EL (cell line): ENCODE measurements at places on chromosomes 3 and 15.

- DNase-seq = no peak
Measured at GRCh38 chr3:196284396-196284795, 3.1 kb downstream of the PCYT1A start.

GRCh38 chr3:179416681-179417080 lies 34.6 kb downstream of the GNB4 start:
- DNase-seq = peak; percentile 19

DNA sequence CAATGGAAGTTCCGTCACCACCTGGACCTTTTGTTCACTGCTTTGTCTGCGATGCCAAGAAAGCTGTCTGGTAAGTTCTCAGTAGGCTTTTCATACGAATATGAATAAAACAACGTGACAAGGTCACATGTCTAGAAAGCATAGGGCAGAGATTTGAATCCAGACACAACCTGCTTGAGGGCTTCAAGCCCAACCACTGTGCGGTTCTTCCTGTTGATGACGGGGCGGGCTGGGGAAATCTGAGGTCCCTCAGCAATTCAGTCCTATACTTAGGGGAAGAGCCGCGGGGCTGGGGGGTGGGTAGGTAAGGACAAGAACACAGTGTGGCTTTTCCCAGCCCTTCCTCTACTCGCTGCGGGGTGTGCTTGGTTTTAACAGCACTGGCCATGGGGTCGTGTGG lies 32.4 kb upstream of the SMAD3 start:
- no peak for DNase-seq

GRCh38 chr3:156303001-156303707 lies 182.8 kb downstream of the KCNAB1 start:
- no peak for DNase-seq

DNA sequence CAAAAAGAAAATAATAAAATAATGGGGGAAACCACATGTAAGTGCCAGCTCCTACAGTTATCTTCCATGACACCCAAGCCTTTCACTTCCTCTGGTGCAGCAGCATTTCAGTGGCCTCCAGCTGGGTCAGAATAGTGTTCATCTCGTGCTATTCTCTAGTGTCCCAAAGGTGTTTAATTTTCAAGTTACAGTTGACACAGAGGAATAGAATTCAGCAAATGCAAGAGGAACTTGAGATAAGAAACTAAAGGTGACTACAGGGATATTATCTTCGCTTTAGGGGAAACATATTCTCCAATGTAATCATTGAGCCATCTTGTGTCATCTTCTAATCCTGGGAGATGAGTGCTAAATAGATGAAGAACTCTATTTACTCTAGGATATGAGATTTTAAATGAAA lies 212.8 kb downstream of the EPHA3 start:
- no peak for DNase-seq

GRCh38 chr3:181690769-181691168 lies 21.0 kb upstream of the SOX2 start:
- no peak for DNase-seq

- DNase-seq = no peak
Measured at GRCh38 chr3:31476209-31476608, 56.5 kb upstream of the STT3B start.

- DNase-seq = no peak
Measured at GRCh38 chr3:13051066-13051465, 22.2 kb downstream of the IQSEC1 start.

GRCh38 chr3:37256447-37256846 lies 82.1 kb upstream of the LRRFIP2 start:
- DNase-seq = peak; percentile 25

DNA sequence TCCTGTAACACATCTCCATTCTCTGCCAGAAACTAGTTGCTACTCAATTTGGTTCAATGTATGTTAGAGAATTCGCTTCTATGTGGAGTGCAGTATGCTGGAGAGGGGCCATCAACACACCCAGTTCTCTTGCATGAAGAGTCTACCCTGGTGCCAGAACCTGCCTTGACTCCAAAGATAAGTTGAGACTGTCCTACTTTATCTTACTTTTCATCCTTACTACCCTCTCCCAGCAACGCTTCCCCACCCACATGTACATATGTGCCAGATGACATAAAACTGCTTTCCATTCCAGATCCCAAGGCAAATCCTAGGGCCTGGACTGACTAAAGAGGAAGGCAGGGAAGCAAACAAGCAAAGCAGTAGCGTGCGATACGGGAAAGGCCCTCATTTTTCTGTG lies 442.6 kb upstream of the THRB start:
- DNase-seq = no peak
